ENCODE measurements at places on chromosomes 1 and 21.

- DNase-seq: no peak
Observed at GRCh38 chr1:6906783-6907182, 121.5 kb downstream of the CAMTA1 start.

DNA sequence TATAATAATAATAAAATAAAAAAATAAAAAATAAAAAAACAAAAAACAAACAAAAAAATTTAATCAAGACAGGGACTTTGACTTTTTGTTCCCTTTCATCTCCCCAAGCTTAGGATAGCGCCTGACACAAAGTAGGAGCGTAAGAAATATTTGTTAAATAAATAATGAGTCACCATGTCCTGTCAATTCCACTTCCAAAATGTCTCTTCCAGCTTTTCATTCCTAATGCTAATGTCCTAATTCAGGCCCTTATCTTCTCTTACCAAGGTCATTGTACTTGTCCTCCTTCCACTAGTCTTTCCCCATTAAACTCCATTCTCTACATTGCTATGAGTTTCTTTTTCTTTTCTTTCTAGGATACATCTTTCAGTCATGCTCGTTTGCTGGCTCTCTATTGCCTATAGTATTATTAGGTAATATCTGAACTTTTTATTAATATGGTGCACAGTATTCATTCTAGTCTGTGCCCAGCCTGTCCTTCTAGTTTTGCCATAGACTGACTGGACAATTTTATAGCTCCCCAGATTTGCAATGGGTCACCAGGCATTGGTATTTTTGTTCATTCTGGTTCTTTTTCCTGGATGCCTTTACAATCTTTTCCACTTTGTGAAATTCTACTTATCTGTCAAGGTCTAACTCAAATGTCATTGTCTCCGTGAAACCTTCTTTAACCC, 11.4 kb downstream of the NEXN start:
- peak; percentile 36 for DNase-seq

DNA sequence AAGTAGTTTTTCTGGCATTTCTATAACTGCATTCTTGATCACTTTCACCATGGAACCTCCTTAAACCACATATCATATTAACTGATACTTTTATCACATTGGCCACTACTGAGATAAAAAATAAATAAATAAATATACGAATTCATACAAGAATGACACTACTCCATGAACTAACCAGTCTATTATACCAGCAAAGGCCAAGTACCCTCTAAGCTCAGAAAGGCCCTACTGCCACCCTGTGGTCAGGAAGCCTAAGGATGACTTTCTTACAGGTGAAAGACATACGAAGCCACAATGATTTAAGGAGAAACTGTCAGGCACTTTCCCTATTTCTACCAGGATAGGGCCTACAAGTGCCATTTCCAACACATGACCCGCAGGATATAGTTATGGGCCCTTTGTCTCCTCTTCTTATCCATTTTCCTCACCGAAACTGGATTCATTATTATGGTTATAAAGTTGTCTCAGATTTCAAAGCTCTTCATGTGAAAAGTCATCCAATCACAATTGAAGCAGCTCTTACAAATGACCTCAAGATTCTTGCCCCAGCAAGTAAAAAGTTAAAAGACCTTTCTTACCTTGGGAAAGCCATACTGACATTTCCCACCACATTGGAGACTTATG, 23.9 kb downstream of the DNAJC8 start:
- DNase-seq: peak; percentile 78

GRCh38 chr1:202656951-202657646, 53.2 kb downstream of the SYT2 start:
- peak; percentile 26 for DNase-seq

GRCh38 chr1:197521118-197521739, 253.2 kb downstream of the CRB1 start:
- DNase-seq: peak; percentile 46

Measured in endothelial cell of umbilical vein (primary cell).